Right cardiac atrium (tissue), 5 donors: ENCODE measurements at places on chromosomes 11 and 22.
A peak's percentile ranks its signal among the peaks of the same experiment; 100 is the strongest.

DNA sequence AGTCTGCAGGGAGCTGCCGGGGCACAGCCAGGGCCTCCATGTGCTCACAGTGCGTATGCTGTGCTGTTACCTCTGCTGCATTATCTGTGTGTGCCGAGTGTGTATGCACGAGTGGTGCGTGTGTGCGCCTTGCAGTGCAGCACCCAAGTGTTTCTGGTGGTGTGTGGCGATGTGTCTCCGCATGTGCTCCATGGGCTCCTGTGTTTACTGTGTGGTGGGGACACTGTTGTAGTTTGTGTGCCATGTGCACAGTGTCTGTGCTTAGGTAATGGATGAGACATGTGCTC lies 31.4 kb downstream of the KCNC1 start:
- DNase-seq = no peak

GRCh38 chr11:19316434-19316833 lies 75.7 kb upstream of the E2F8 start:
- DNase-seq = peak; percentile 87

GRCh38 chr11:120517390-120517761 lies 5.8 kb downstream of the GRIK4 start:
- DNase-seq = no peak

DNA sequence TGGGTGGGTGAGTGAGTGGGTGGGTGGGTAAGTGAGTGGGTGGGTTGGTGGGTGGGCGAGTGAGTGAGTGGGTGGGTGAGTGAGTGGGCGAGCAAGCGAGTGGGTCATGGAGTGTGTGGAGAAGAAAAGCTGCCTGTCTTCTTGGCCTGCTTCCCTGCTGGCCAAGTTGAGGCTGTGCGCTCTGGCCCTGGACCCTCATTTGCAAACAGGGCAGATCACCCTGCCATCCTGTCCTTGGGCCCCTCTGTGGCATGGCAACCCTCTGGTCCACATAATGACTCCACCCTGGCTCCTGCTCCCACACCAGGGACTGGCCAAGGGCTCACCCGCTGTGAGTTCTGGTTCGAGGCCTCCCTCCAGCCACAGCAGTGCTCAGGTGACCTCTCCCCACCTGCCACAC lies 35.1 kb downstream of the CAPN1 start:
- no peak for DNase-seq

DNA sequence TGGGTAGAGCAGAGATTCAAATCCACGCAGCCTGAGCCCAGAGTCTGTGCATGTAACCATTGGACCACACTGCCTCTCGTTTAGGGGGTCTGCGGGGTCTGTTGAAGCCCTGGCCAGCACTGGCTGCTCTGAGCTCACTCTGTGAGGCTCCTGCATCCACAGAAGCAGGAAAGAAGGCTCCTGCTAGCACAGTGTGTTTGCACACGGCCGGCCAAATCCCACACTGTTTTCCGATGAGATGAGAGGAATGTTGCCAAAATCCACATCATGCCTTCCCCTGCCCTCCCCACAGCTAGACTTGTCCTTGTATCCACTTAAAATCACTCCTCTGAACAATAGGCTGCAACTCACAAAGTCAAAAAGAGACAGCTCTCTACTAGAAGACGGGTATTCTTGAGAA lies 10.6 kb upstream of the SLC22A12 start:
- DNase-seq = peak; percentile 28

- DNase-seq = peak; percentile 39
Observed at GRCh38 chr11:58830673-58831301, 13.7 kb downstream of the GLYATL2 start.
